ENCODE measurements at places on chromosomes 6 and 20. TPM values are rescaled to one million over a fixed set of nuclear protein-coding genes. Genes with fewer than 3 reads are reported as not detected.

- no peak for DNase-seq
Measured at GRCh38 chr6:150600010-150600300, 270 bp downstream of the PLEKHG1 start.

DNA sequence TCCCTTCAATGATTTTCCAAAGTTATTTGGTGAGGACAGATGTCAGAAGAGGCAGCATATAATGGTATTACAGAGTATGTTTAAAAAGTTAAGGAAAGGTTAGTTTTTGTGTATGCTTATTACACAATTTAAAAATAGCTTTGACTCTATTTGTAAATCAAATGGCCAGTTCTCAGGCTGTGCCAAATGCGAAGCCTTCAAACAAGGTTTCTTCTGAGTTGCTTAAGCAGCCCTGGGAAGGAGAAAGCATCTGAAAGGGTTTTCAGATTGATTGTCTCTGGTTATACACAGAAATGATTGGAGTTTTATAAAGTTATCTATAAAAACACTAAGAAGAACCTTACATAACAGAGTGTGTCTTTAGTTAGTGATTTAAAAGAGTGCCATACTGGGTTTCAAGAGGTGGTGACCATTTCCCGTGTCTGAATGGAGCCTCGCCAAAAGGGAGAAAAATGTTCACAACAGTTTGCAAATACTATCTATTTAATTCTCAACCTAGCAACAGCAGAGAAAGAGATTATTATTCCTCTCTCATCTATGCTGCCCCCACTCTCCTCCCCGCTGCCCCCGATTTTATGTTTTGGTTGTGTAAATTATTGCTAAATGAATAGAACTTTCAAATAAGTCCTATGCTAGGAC is 16.7 kb downstream of the CD109 start:
- no peak for DNase-seq

Gene ECT2L
- total RNA-seq, result not detected

DNA sequence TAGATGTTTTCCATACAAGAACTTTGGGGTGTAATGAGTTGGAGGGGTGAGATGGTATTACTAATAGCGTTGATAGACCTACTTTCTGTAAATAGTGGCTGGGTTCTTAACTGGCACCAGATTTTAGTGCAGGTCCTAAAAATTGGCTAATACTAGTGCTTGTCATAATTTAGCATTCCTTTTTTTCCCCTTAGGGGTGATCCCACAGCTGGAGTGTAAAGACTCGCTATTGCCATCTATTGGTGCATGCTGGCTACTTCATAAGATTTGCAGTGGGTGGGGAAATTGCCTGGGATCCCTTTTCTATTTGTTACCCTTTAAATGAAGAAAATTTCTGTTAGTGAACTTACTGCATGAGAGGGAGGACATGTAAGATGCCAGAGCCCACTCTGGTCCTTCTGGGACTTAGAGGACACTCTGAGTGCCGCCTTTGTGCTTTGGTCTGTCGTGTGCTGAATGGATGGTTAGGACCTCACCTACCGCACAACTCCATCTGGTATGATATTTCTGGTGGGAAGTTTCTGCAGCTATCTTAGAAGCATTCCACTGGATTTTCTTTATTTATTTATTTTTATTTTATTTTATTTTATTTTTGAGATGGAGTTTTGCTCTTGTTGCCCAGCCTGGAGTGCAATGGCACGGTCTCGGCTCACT is 195.5 kb downstream of the JARID2 start:
- DNase-seq, result peak; percentile 77

- no peak for DNase-seq
Measured at GRCh38 chr20:58636983-58637421, 14.1 kb upstream of the STX16 start.

Gene CDC25B
- total RNA-seq, result 18.3 TPM

- DNase-seq, result no peak
Measured at GRCh38 chr6:4088704-4089103, 9.8 kb upstream of the FAM217A start.

DNA sequence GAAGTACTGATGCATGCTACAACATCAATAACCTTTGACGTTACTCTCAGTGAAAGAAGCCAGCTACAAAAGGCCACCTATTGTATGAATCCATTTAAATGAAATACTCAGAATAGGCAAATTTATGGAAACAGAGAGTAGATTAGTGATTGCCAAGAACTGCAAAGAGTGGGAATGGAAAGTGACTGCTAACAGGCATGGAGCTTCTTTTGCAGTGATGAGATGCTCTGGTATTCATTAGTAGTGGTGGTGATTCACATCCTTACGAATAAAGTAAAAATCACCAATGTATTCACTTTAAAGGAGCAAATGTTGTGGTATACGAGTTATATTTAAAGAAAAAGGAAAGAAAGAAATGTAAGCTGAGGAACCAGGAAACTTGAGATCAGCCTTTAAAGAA is 126.8 kb upstream of the SAMD5 start:
- DNase-seq, result no peak

DNA sequence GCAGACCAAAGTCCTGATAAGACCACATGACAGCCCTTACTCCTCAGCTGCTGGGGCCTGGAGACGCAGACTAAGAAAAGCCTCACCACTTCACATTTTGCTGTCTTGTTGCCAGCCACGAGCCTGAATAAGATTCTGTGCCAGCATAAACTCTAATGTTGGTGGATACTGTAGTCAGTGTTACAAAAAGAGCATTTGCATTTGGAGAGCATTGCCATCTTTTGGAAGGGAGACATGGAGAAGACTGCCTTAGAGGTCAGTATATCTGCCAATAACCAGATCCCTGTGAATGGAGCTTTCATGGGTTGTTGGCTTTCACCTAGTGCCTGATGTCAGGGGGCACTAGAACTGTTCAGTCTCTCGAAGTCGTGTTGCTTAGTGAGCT is 315.2 kb downstream of the ZFAND3 start:
- no peak for DNase-seq

Gene EDN3
- total RNA-seq, result not detected

GRCh38 chr6:52176550-52176949 is 9.6 kb upstream of the IL17A start:
- no peak for DNase-seq

DNA sequence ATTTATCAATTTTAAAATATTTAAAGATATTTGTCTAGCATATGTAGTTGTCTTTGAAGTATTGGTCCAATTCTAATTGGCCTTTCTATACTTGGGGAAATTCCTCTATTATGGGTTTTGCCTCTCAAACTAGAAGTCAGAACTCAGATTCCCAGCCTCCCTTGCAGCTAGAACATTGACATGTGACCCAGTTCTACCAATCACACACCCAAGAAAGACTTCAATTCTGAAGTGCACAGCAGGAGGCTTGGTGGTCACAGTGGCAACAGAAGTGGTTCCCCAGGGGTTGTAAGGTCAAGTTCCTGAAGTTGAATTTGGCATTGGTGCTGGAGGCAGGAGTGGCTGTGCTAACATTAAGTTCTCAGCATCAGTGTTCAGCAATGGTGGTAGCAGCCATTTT is 14.8 kb upstream of the FKBP5 start:
- no peak for DNase-seq

- no peak for DNase-seq
Measured at GRCh38 chr6:113329942-113330635, 527.1 kb upstream of the MARCKS start.

DNA sequence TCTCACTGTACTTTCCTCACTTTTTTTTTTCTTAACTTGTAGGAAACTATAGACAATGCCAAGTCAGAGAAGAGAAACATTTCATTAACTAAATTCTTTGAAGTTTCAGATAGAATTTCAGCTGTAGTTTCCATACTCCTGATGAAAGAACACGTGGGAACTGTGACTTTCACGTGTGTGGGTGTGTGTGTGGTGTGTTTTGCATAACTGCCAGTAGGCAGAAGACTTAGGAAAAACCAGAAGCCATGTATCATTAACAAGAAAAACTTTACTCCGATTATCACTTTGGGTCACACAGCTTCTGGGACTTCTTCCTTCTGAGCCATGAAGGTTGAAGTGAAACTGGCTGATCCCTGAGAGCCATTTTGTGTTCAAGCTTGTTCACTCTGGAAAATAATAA is 483.3 kb downstream of the TFAP2B start:
- no peak for DNase-seq
